ENCODE measurements at places on chromosomes 3 and 15.

DNA sequence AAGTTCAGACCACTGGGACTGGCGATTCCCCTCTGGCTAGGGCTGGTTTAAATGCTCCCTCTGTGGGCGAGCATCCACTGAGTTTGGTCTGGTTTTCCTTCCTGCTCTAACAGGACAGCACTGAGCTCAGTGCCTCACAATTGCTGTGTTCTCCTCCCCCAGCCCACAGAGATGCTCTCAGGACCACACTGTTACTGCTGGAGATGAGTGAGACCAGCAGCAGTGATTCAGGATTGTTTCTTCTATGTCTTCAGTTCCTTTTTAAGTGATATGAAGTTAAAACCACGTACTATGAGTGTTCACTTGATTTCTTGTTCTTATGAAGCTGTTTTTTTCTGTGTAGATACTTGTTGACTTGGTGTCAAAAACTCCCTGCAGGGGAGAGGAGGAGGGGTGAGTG, 180.4 kb upstream of the COL8A1 start:
- no peak for DNase-seq

GRCh38 chr3:160677459-160677881, 510 bp downstream of the ARL14 start:
- DNase-seq, result peak; percentile 65

GRCh38 chr3:113211330-113212149, at the start of gene BOC:
BOC (plus strand) TSS chr3:113211557; CDS start chr3:113249803, 38,246 bp downstream.
- DNase-seq, result peak; percentile 80

GRCh38 chr3:48661501-48662144, 1.1 kb downstream of the CELSR3 start:
- DNase-seq, result peak; percentile 57

DNA sequence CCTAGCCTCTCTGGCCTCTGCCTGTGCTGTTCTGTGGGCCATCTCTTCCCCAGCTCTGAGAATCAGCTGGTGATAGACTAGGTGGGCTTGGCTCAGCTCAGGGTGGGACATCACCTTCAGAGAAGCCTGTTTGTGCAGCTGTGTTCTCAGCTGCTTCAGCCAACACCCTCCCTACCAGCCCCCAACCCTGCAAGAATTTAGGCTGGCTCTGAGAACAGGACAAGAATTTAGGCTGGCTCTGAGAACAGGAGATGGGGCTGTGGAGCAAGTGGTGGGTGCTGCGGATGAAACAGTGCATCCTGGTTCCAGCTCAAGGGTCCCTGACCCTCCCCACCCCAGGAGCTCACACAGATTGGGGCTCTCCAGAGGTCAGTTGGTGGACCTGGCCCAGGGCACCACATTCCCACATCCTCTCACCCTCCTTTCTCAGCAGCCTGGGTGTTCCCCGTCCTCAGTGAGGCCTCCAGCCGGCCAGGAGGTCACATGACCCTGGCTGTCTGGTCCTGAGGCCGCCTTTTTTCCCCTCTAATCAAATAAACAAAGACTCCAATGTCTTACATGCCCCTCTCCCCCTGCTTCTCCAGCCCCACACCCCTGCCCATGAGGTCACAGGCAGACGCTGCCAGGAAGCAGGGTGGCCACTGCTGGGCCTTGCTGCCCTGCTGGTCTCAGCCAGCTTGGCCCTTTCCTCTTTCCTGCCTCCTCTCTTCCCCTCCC, 14.9 kb downstream of the PLEKHO2 start:
- DNase-seq, result peak; percentile 59

Data from Daoy (cell line).